ENCODE measurements at places on chromosomes 2 and 18.
A peak's percentile ranks its signal among the peaks of the same experiment; 100 is the strongest.

DNA sequence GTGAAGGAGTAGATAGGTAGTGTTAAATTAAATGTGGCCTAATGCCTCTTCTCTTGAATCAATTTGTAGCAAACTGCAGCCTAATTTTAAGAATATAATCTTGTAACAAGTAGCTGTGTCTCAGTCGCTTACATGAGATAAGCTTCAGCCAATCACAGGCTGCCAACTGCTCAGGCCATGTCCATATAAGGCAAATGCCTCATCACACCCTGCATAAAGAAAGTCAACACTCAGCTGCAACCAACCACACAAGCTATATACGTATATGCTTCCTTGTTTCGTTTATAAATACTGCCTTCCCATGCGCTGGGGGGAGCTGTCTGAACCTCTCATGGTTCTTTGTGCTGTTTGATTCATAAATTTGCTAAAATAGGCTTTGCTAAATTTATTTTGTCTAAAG, 476.3 kb downstream of the TRIB2 start:
- peak; percentile 1 for DNase-seq

GRCh38 chr2:228681979-228682378, 500.5 kb upstream of the SPHKAP start:
- no peak for DNase-seq

DNA sequence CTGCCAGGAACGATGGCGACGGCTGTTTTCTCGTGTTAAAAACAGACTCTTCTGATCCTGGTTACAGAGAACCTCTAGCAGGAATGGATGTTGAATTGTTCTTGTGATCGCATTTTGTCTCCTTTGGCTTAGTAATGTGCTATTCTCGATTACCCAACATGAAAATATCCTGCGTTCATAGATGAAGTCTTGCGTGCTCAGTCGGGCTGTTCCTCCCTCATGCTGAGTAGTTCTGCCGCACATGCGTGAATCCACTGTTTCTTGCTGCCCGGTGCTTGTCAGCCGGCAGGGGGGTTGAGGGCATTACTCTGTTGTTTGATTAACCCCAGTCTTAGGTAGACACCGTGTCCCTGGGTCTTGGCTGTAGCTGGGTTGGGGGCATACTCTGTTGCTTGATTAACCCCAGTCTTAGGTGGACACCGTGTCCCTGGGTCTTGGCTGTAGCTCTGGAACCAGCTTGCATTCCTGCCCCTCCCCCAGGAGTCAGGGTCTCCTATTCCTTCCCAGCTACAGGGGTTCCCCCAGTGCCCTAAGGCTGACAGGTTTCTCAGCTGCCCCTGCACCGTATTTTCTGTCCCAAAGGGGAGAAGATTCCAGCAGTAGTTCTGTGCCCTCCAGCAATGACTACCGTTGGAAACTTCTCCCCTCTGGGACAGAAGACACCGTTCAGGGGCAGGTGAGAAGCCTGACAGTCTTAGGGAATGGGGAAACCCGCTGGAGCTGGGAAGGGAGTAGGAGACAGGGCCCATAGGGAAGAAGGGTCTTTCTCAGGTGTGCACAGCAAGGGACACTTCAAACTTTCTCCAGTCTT, 22.1 kb upstream of the ASB1 start:
- DNase-seq: no peak

- no peak for DNase-seq
Observed at GRCh38 chr2:74739129-74739528, 85.1 kb downstream of the SEMA4F start.

- no peak for DNase-seq
Observed at GRCh38 chr2:38430196-38430595, 53.1 kb upstream of the ATL2 start.

- DNase-seq: no peak
Observed at GRCh38 chr2:234914371-234915154, 37.3 kb upstream of the SH3BP4 start.

DNA sequence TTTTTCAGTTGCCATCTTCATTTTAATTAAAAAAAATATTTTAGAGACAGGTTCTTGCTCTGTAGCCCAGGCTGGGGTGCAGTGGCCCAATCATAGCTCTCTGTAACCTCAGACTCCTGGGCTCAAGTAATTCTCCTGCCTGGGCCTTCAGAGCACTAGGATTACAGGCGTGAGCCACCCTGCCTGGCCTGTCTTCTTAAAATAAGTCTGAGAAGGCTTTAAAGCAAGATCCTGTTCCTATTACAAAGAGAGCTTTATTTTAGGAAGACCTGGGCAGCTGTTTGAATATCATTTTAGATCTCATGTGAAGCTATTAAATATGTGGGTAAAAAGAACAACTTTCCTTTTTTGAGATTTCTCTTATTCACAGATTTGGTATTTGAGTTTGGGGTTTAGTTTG, 1.5 kb downstream of the FAM228A start:
- DNase-seq: no peak

- DNase-seq: no peak
Observed at GRCh38 chr2:182541268-182541667, 114.4 kb upstream of the PDE1A start.

- DNase-seq: no peak
Observed at GRCh38 chr18:57131782-57132181, 15.1 kb upstream of the BOD1L2 start.

GRCh38 chr2:121902616-121903015, 147.2 kb downstream of the TSN start:
- no peak for DNase-seq

- peak; percentile 94 for DNase-seq
Observed at GRCh38 chr2:231161877-231162329, 36.5 kb upstream of the ARMC9 start.

DNA sequence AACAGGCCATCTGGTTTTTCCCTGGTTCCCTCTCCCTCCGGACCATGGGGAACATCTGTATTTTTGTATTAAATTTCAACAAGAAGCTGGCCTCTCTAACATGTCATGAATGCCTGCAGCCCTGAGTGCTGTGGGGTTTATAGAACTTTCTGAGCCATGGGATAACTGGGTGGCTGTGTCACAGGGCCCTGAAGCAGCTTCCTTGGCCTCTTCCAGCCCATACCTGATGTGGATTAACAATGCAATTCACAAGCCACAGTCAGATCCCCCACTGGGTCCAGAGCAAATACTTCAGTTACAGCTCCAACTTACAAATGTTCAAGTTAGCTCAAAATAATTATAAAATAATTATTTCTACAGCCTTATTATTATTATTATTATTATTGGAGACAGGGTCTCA, 307.8 kb upstream of the CELF4 start:
- no peak for DNase-seq

GRCh38 chr2:160419776-160420505, 73.7 kb downstream of the RBMS1 start:
- DNase-seq: peak; percentile 38

GRCh38 chr18:72283148-72283925, 260.8 kb downstream of the CBLN2 start:
- DNase-seq: no peak

DNA sequence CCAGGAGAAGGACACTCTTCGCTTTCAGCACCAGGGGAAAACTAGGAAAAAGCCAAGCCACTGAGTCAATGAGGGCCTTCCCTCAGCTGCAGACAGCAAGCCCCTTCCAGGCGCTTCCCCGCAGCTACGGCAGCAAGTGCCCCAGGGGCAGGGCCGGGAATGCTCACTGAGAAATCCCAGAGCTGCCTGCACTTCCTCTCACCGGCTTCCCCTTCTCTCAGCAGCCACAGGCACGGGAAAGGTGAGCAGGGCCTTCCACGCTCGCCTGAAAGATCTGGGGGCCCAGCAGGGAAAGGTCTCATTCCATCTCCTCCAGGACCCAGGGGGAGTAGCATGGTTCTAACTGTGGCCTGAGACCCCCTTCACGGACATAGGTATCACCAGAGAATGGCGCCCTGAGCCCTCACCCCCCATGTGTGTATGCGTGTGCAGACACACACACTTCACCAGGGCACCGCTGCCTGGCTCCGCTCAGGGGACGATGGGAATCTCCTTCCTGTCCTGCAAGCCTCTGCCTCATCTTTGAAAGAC, 29.6 kb upstream of the FOSL2 start:
- no peak for DNase-seq

DNA sequence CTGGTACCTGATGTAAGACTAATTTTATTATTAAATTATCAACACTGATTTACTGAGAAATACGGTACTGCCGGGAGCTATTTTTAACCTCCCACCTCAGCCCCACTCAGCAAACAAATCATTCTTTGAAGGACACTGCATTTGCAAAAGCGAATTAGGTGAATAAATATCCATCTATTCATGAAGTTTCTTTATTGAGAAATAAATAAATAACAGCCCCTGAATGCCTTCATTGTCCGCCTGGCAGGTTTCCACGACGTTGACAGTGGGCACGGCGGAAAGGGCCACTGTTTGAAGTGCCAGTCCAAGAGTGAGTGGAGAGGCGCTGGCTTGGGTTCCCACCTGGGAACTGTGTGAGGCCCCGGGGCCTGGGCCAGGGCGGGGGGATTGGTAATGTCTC, 15.7 kb downstream of the C1QL2 start:
- DNase-seq: no peak

GRCh38 chr18:43442131-43442530, 164.8 kb upstream of the SYT4 start:
- no peak for DNase-seq

GRCh38 chr2:190722061-190722759, 73.3 kb downstream of the NAB1 start:
- no peak for DNase-seq

GRCh38 chr18:58386780-58387179, 242.1 kb downstream of the ALPK2 start:
- DNase-seq: no peak

- peak; percentile 77 for DNase-seq
Observed at GRCh38 chr2:11357428-11357972, 13.1 kb upstream of the ROCK2 start.

DNA sequence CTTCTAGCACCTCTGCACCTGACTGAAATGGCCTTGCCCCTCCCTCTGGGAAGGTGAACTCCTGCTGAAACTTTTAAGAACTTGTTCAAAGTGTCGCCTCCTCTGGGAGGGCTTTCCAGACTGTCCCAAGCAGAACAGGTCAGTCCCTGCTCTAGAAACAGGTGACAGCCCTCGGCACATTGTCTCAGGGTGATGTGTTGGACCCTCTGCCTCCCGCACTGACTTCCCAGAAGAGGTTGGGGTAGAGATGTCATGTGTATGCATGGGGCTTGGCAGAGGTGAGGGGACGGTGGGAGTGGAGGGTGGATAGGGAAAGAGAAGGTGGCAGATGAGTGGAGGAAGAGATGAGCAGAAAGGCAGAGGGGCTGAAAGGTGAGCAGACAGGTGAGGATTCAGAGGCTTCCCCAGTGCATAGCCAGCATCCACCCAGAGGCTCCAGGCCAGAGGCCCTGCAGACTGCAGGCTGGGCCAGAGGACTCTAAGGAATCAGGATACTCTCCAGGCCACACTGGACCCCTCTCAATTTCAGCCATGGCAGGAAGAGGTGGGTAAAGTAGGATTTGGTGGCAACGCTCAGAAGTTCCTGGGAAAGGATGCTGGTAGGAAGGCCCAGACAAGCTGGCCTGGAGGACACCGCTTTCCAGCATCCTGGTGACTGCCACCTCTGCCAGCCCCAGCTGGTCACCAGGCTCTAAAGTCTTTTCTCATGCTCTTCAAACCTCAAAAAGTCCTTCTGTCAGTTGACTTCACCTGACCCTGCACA, 24.8 kb upstream of the TNS1 start:
- no peak for DNase-seq

- DNase-seq: no peak
Observed at GRCh38 chr2:133641942-133642725, 73.9 kb upstream of the NCKAP5 start.

GRCh38 chr2:236932831-236933361, 152.8 kb upstream of the COPS8 start:
- no peak for DNase-seq

DNA sequence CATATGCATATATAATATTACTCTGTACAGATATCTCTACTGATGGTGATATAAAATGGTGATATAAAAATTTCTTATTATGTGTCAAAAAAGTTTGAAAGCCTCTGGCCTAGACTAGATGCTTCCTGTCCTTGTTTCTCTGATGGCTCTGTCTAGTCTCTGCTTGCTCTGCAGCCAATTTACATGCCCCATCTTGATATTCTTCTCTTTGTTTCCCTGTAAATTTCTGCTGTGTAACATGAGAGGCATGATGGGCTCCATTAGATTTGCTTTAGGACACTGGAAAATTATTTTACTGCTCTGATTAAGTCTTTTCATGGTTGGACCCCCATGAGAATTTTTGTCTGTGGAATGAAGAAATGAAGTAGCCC, 24.3 kb downstream of the BABAM2 start:
- DNase-seq: no peak

GRCh38 chr2:232406556-232407310, at the start of gene ALPG:
ALPG (plus strand) TSS chr2:232406844; CDS start chr2:232406895, 51 bp downstream.
- no peak for DNase-seq

DNA sequence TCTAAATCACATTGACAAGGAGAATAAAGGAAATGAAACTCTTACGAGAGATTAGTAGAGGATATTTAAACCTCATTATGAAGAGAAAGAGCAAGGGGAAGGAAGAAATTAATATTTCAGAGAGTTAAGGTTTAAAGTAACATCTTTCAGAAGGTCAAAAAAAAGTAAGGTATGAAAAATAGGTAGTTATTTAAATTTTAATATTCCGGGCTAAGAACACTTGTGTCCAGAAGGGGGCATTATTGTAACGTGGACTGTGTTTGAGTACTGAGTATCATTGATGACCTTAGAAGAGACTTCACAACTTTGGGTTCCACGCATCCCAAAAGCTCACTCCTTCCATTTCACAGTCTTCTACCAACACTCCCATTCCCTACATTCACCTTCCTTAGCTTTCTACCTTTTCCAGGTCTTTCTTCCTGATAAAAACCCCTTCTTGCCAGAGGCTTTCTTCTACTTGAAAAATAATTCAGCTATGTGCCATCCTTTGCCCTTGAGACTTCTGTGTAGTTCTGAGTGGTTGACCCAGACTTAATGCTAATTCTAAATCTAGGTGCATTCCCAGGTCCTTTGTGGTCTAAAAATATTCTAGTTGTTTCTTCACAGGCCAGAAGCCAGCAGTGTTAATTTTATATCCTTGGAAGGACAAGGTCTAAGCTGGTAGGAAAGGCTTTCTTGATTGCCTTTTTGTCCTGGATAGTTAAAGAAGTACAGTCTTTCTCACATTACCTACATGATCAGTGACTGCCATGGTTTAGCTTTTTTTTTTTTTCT, 16.5 kb downstream of the DYNC1I2 start:
- peak; percentile 78 for DNase-seq

GRCh38 chr18:48393776-48394175, 15.4 kb downstream of the ZBTB7C start:
- DNase-seq: no peak

Measured in adipocyte (in vitro differentiated cells).